T-helper 1 cell (primary cell): ENCODE measurements at places on chromosomes 4 and X.

- no peak for DNase-seq
These were observed 11.1 kb downstream of the CYSLTR1 start for GRCh38 chrX:78316265-78316664.

- no peak for DNase-seq
These were observed 5.2 kb upstream of the PDE6B start for GRCh38 chr4:620201-620600.

- DNase-seq: no peak
These were observed 6.5 kb downstream of the RGS12 start for GRCh38 chr4:3299122-3299975.

DNA sequence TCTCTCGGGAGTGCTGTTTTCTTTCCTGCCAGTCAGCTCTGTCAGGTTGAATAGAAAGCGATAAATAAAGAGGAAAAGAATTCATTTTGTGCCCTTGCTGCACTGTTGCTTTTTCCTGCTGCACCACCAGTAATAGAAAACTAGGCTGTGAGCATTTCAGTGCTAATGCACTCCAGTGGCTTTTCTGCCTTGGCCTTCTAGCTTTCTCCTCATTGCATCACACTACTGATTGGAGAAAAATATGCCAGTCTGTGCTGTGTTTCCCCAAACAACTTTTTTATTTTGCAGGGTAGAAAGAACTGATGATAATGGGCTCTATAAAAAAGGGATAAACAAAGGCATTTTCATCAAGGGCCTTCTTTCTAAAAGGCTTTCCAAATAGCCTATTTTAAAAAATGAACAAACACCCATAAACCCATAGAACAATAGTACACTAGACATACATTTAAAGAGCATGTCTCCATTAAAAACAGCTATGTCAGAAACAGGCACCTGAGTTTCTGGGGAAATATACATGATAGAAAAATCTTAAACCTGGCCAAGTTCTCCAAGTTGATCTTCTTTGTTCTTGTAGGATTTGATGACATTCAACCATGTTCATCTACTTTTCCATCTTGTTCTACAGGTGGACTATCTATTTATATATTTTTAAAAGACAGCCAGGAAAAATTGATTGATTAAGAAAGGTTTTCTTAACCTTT lies 86.3 kb downstream of the GPRIN3 start:
- no peak for DNase-seq

DNA sequence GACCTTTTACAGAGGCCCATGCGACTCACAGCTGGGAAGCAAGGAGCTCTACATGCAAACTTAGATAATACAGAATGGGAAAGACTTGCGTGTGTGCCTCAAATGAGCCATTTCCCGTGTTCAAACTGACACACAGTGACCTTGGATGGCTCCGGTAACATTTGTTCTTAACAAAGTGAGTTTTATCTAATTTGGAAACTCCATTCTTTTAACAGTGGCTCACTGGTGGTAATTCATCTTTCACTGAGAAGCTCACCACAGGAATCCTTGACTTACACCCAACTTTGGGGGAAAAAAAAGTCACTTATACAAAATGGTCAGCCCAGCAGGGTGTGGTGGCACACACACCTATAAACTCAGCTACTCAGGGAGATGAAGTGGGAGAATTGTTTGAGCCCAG lies 190.6 kb downstream of the LDB2 start:
- DNase-seq: no peak

- peak; percentile 19 for DNase-seq
These were observed 854 bp downstream of the RNF113A start for GRCh38 chrX:119870626-119871131.

GRCh38 chr4:47538825-47539154 lies 53.7 kb downstream of the ATP10D start:
- no peak for DNase-seq

DNA sequence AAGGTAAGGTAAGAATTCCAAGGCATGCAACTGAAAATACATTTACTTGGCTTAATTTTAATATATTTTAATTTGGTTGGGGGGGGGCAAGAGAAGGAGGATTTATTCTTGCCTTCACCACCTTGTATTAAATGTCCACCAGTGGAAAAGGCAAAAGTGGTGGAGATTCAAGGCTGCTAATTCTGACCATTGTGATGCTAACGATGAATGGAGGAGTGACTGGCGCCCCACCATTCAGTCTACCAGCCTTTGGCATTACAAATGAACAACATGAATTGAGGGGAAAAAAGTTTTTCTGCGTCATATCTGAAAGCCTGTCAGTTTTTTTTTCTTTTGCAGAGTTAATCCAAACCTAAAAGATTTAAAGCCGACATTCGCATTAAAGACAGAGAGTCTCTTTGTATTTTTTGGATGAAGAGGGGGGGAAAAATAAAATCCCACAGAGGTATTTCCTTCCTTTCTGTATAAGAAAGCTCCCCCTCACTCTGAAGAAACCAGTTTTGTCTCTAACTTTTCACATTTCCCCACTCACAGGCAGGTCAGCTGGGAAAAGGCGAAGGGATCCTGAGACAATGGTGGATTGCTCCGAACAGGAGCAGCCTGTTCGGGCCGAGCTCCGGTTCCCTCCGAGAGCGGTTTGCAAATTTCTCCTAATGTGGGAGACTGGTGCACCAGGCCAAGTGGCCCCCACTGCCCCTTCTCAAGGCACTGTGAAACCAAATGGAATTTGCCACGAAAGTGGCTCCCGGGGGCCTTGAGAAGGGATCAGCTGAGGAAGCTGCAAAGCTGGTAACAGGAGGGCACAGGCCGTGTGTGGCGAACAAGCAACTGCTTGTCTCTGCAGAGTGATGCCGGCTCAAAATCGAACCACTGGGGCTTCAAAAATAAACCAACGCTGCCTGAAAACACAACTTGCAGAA lies 28.1 kb downstream of the SHISA3 start:
- DNase-seq: no peak

DNA sequence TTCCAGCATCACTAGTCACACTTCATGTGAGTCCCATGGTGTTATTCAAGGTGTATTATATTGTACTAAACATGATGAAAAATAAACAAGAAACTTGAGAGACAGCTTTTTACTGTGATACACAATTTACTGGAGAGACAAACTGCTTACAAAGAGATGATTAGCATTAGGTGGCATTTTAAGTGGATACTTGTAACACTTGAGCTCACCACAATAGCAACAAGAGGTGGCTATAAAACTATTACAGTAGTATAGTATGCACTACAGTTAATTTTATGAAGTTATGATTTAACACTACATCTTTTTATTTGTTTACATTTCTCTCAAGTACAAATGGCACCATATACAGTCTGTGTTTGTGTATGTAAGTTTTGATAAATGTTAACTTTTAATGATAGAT lies 246.6 kb downstream of the PARM1 start:
- DNase-seq: no peak

GRCh38 chr4:159052315-159052714 lies 50.6 kb upstream of the RAPGEF2 start:
- no peak for DNase-seq

DNA sequence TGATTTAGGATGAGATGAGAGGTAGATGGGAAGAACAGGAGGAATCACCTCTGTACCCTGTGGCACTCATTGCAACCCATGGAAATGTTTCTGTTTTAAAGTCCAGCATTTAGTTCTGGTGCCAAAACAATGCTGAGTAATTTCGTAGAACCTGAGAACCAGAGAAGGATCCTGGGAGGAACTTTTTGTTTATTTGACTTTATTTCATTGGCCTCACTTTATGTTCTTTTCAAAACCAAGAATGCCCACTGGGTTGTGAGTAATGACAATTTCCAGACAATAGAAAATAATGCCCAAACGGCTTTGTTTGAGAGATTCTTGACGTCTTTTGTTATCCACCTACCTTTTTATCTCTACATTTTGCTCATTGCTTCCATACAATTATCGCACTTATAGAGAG lies 111.3 kb downstream of the SHROOM3 start:
- no peak for DNase-seq

DNA sequence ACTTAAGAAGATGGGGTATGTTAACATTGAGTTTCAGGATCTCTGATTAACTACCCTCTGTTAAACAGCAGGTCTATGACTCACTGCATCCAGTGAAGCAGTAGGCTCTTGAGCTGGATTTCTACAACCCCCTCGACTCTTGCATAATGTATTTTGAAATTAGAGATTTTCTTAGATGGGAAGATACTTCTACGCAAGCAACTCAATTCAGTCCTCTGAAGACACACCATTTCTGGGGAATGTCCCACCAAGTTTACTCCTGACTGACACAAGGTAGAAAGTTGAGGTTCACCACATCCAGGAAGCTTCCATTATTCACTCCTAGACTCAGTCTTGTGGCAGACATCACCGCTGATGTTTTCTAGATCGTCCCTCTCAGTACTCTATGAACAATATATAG lies 12.9 kb downstream of the PALLD start:
- peak; percentile 70 for DNase-seq

DNA sequence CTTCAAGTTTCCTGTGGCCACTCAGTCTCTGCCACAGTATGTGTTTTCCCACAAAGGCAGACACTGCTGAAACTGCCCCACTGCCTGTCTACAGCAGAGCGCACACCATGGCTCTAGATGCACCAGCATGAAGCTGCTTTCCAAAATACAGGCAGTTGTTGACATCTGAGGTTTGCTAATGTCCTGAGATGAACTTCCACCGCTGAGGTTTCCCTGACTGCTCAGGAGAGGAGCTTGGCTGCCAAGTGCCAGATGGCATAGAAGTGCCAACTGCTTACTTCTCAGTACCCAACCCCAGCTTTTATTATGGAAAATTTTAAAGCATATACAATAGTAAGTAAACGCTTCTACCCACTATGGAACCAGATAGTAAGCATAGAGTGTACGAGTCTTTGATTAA lies 61.0 kb upstream of the EXOC1L start:
- no peak for DNase-seq

DNA sequence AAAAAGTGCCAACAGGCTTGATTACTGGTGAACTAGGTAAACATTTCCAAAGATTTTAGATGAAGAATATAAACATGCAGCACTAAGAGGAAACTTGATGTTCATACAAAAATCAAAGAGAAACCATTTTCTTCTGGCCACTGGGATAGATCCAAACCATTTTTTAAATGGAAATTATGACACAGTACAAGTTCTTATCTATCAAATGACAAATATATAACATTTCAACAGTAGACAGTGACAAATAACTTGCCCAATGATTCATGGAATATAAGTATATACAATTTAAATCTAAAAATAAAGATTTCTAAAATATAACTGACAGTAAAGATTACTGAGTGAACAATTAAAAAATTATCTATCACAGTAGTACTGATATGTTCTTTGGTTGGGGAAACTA lies 151.1 kb downstream of the CDS1 start:
- DNase-seq: no peak

DNA sequence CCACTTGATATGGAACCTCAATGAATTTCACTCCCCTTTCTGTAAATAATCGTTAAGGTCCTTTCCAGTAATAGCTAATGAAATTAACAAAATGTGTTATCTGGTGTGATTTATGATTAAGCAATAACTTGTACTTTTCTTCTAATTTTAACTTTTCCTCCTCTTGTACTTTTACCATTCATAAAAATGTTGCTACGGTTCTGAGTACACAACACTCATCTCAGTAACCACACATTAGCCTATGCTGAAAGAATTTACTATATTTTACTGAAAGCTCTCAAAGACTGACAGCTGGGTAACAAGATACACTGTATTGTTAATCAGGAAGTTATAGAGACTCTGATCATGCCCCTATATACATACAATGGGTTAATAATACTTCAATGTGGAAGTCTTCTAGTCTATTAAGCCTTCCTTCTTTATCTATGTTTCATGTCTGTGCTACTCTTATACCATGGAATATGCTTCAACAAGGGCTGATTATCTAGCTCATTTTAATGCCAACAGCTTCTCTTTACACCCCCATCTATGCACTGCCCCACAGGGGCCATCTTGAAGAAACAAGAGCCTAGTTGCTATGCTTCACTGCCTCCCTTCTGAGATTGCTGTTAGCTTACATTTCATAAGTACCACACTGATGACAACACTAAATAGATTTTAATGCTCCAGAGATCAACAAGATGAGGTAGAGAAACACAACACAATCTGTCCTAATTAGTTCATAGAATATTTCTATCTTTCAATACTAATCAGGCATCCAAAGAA lies 39.1 kb downstream of the LAMP2 start:
- DNase-seq: no peak

DNA sequence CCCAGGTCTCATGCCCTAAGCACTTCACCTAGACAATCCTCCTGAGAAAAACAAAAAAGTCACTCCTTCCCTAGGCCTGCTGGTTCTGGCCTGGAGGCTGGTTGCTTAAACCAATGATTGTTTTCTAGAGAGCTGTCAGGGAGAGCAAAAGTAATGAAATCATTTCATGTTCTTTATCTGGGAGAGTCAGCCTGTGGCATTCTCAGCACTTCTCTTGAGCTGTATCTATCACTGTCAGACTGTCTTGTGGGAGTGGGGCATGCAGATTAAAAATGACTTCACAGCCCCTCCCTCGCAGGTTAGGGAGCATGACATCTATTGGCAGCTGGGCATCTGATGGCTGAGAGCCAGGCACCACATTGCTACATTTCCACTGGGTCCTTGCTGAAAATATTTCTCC lies 20.4 kb upstream of the TMEM154 start:
- no peak for DNase-seq

GRCh38 chr4:90121676-90122354 lies 5.4 kb upstream of the CCSER1 start:
- no peak for DNase-seq

- DNase-seq: no peak
These were observed 66.5 kb upstream of the HMX1 start for GRCh38 chr4:8938137-8938536.

DNA sequence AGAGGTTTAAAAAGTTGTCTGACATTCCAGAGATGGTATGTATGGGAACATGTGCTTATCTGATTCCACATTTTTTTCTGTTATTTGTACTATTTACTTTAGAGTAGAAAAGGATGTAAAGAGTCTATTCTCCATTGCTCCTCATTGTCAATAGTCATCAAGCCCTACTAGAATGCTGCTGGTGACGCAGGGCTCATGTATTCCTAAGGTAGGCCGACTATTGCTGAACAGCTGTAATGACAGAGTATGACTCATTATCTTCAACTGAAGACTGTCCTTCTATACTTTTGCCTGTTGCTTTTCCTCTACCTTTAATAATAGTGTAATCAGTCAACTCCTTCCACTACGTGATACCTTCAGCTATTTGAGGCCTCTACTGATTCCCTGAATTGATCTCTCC lies 509.1 kb upstream of the NR3C2 start:
- no peak for DNase-seq

DNA sequence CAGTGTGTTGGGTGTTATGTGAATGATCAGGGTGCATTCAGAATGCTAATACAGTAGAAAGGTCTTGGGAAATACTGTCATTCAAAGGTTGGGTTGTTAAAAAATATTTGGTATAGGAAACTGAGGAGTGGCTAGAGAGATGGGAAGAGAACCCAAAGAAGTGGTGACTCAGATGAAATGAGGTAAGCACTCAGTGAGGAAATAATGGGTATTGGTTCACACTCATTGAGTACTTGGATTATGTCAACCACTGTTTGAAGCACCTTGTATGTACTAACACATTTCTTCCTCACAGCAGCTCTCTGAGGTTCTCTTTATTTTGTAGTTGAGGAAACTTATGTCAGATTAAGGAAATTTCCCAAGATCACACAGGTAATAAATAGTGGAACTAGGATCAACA lies 40.8 kb upstream of the NUDT6 start:
- DNase-seq: no peak

- no peak for DNase-seq
These were observed 19.2 kb downstream of the SLC9A7 start for GRCh38 chrX:46739736-46740135.
